MG63 (cell line): ENCODE measurements at places on chromosomes 3 and 15. TPM values are rescaled to one million over a fixed set of nuclear protein-coding genes. Genes with fewer than 3 reads are reported as not detected.
A peak's percentile ranks its signal among the peaks of the same experiment; 100 is the strongest.

The IMPG2 gene
- total RNA-seq, result under 0.01 and 0.89 TPM in 2 replicates

The WDR53 gene
- 7.7 and 9.0 TPM in 2 replicates for total RNA-seq

The FSD2 gene
- not detected in 2 replicates for total RNA-seq

The XCR1 gene
- not detected in 2 replicates for total RNA-seq

The GRM2 gene
- not detected in 2 replicates for total RNA-seq

The CCR9 gene
- total RNA-seq, result not detected in 2 replicates

DNA sequence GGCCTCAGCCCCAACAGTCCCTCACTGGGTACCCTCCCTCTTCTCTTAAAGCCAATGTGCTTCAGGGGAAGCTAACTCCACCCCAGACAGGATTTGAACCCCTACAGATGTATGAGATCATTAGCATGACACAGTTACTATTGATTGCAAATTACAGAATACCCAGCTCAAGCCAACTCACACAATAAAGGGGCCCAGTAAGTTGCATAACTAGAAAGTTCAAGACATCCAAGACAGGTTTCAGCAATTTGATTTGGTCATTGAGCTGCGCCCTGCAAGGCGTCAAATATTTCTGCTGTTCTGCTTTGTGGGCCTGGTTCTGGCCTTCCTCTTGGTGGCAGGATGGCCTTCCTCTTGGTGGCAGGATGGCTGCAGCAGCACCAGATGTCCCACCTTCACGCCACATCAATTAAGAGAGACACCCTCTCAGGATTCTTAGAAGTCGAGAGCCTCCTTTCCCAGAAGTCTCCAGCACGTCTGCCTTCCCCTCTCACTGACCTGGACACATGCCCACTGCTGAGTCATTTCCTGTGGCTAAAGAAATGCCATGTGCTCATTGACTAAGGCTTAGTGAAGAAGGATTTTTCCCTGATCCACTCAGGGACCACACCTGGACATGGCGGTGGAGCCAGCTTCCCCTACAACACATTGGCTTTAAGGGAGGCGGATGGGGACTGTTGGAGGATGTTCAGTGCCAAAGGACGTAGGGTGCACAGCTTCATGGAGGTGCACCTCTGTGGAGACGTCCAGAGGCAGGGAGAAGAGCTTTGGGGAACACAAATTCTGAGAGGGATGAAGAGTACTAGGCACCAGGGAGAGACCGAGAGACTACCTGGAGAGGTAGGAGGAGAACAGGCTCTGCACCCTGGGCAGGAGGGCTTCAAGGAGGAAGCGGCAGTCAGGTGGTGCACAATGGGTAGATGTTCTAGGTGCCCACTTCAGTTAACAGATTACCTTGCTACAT, 49.1 kb downstream of the DNASE1L3 start:
- peak; percentile 86 for DNase-seq

- no peak for DNase-seq
Observed at GRCh38 chr3:33385423-33385822, 54.8 kb downstream of the UBP1 start.

DNA sequence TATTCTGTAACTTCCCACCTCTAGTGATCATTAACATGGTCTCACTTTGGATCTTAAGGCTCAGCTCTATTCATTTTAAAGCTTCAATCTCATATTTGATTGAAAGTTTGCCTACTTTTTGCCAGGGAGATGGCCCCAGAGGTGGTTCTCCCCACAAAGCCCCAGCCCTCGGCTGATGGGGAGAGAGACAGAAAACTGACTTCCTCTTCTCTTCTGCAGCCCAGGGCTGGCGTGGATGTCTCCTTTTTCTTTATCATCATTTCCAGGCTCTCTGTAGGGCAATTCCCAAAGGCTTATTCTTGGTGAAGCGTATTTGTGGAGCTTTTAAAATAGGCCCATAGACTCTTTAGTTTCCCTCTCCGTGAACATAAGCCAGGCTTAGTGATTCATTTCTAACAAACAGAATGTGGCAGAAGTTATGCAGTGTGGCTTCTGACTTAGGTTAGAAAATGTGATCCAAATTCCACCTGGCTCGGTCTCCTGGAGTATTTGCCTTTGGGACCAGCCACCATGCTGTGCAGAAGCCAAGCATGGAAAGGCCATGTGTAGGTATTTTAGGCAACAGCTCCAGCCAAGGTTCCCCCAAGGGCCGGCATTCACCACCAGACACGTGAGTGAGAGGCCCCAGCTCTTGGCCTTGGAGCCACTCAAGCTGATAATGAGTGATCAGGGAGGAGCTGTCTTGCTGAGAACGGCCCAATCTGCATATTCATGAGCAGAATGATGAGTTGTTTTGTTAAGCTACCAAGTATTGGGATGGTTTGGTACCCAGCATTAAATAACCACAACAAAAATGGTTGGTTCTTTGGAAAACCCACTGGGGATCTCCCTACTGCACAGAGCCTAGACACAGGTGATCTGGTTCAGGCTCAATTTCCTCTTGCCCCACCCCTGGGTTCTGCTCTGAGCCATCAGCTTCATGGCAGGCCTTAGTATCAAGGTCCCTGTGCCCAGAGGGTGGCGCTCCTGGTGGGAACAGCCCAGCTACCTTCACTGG, 353.2 kb upstream of the PROK2 start:
- no peak for DNase-seq

DNA sequence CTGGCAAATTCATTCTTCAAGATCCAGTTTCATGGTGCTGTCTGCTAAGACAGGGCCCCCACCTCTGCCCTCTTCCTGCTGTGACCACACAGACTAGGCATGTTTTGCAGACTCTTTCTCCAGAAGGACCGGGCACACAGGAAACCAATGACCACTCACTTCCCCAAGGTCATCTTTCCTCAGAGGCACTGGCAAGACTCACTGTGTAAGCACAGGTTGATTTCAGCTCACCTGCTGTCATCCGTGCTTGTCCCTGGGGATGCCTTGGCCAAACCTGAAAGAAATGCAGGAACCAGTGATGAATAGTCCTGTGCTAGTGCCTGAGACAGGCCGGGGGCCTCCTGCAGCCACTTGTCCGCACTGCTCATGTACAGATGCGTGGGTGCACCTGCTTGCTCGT, 33.5 kb downstream of the ALS2CL start:
- no peak for DNase-seq

DNA sequence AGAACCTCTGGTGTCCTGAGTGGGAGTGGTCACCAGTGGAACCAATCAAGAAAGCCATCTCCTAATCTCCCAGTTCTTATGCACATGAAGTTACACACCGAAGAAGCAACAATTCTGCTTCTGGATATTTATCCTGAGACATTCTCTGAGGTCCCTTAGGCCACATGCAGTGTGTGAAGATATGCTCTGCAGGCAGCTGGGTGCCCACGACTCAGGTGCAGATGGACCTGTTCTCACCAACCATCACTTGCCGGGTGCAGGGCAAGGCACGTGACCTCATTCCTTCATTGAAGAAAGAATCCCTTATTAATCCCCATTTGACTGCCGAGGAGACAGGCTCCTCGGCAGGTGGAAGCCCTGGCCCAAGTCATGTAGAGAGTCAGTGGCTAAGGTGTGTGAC, 79.8 kb downstream of the WNT7A start:
- DNase-seq, result no peak

- no peak for DNase-seq
Observed at GRCh38 chr15:71784719-71785118, 25.6 kb upstream of the NR2E3 start.

- no peak for DNase-seq
Observed at GRCh38 chr3:26989037-26989436, 366.5 kb downstream of the LRRC3B start.

- DNase-seq, result peak; percentile 42
Observed at GRCh38 chr3:37183375-37183831, 9.0 kb upstream of the LRRFIP2 start.

DNA sequence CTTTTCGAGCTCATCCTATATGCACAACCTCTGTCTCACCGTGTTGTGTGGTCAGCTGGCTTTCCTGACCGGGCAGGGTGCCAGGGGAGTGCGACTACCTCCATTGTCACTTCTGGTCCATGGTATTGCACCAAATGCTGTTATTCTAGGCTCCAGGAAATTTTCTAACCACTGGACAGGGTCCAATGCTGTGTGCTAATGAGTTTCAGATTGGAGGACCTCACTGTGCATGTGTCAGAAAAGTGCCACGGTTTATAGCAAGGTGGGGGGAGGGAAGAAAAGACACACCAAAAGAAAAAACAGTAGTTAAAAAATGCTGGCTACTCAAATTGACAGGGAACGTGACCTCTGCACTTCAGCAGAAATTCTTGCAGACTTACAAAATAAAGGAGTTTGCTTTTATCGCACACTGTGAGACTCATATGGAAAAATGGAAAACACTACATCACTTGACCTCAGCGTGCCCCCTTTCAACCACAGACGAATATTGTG, 480.1 kb downstream of the FOXP1 start:
- DNase-seq, result peak; percentile 47

DNA sequence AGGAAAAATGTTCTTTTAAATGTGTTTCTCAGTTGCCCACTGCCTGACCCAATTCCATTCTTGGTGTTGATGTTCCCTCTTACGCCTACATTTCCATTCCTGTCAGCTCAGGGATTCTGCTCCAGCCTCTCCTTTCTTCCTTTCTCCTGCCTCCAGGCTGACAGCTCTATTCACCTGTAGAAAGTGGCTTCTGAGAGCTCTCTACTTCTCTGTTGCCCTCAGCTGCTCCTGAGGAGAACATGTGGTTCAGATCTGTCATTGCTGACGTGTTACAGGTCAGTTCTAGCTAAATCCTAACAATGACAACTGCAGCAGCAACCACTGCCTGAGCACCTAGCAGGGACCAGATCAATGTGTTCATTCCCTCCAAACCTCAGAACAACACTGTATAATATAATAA, 144.9 kb upstream of the PLAAT1 start:
- no peak for DNase-seq

GRCh38 chr15:56286213-56286612, 42.5 kb upstream of the RFX7 start:
- DNase-seq, result no peak

GRCh38 chr3:187958432-187959003, 195.4 kb upstream of the LPP start:
- no peak for DNase-seq

DNA sequence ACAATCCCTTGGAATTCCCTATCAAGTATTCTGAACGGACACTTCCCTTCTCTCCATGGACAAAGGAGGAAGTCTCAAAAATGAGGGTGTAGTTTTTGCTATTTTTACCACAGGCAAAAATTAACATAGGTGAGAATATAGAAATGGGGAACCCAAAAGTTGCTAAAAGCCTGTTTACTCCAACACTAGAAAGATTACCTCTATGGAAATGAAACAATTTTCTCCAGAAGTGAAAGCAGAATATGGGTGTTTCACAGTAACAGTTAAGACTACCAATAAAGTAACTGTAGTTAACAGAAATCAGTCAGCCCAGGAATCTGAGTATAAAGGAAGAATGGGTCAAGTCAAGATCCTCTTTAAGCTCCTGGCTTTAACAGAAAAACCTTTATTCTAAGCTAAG, 9.3 kb downstream of the TRA2B start:
- no peak for DNase-seq

DNA sequence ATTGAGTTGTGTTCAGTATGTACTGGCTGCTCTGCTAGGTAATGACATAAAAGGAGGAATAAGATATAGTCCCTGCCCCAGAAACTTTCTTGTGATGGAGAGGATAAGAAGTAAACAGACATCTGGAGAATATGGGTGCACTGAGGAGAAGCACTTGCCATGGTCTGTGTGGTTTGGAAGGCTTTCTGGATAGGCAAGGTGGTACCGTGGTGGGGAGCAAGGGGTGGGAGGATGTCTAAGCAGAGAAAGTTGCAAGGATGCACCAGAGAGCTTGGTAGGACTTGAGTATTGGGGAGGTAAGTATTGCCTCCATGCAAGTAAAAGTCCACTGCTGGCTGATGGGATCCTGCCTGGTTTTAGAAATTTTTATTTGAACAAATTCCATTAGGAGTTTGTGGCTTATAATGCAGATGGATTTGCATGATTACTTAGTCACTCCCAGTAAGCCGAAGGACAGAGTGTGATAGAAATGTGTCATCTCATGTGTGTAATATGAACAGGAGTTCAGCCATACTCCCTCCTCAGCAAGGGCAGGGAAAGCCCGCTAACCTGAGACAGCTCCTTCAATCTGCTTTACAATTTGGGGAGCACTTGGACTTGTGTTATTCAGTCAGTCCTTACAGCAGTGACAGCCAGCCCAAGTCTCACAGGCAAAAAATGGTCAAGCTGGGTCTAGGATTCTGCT, 53.6 kb downstream of the CLSTN2 start:
- DNase-seq, result no peak

DNA sequence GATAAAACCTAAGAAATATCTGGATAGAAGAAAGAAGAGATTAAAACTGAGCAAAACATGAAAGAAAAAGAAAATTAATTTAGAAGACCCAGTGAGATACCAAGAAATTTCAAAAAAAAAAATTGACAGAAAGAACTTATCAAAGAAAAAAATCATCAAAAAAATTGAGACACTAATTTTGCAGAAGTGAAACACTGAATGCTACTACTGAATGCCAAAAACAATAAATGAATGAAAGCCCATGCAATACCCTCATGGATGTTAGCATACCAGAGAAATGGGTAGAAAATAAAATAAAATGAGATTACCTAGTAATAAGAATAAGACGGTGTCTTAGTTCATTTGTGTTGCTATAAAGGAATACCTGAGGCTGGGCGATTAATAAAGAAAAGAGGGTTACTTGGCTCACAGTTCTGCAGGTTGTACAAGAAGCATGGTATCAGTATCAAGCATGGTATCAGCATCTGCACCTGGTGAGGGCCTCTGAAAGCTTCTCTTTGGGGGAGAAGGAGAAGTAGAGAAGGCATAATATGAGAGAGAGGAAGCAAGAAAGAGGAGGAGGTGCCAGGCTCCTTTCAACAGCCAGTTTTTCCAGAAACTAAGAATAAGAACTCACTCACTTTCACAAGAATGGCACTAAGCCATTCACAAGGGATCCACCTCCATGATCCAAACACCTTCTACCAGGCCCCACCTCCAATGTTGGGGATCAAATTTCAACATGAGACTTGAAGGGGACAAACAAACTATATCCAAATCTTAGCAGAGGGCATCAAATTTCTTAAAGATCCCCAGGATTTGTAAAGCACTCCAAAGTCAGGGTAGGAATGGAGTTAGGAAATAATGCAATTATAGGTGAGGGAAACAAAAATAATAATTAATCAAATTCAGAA, 73.2 kb downstream of the BTLA start:
- DNase-seq, result no peak

DNA sequence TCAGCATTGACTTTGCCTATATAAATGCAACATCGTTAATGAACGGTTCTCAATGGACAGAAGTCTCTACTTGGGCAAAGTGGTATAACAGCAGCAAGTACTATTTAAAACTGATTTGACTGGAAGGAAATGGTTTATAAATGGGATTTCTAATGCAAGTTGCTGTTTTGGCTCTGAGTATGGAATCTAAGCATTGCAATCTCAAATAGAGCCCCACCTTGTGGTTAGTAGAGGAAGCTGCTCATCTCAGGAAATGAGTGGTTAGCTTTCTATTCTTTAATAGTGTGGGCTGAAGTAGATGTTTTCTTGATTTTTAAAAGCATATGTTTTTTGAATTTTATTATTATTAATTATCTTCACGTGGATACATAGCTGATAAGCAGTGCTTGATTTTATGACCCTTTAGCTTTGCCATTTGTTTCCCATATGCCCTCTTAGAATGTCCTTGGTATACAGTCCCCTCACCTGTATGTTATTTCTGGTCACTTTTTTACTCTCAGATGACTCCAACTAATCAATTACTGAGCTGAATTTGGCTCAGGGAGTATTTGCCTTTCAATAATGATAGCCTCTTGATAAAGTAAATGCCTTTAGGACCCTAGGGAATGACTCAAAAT, 67.1 kb downstream of the OXSM start:
- peak; percentile 0 for DNase-seq

GRCh38 chr3:103173940-103174339, 739.1 kb downstream of the ZPLD1 start:
- DNase-seq, result no peak

- DNase-seq, result peak; percentile 35
Observed at GRCh38 chr3:188468662-188469061, 314.7 kb downstream of the LPP start.
